ENCODE measurements at places on chromosomes 6 and 20. TPM values are rescaled to one million over a fixed set of nuclear protein-coding genes. Genes with fewer than 3 reads are reported as not detected.

HAO1 gene
- not detected for total RNA-seq

KAT14 gene
- 16.9 TPM for total RNA-seq

RFX6 gene
- not detected for total RNA-seq

PRSS35 gene
- 1.3 TPM for total RNA-seq

NKX2-2 gene
- total RNA-seq, result 0.82 TPM

ATP6V1G2 gene
- total RNA-seq, result 1.8 TPM

POPDC3 gene
- total RNA-seq, result 5.2 TPM

SLC17A3 gene
- 0.23 TPM for total RNA-seq

OXT gene
- total RNA-seq, result not detected

GINS1 gene
- total RNA-seq, result 12.3 TPM

HDGFL1 gene
- total RNA-seq, result not detected

CALHM4 gene
- total RNA-seq, result not detected

LY6G6D gene
- total RNA-seq, result not detected

C6orf118 gene
- not detected for total RNA-seq

CPNE5 gene
- 24.9 TPM for total RNA-seq

SIRPB1 gene
- not detected for total RNA-seq

RBM24 gene
- 19.6 TPM for total RNA-seq

COL19A1 gene
- 0.33 TPM for total RNA-seq

NT5E gene
- total RNA-seq, result 47.1 TPM

KCNB1 gene
- total RNA-seq, result 0.36 TPM

PTGIS gene
- 12.2 TPM for total RNA-seq

KIFC1 gene
- total RNA-seq, result 19.0 TPM

PCSK2 gene
- total RNA-seq, result 1.0 TPM

CRIP3 gene
- total RNA-seq, result 1.1 TPM

DZANK1 gene
- total RNA-seq, result 4.2 TPM

PRRC2A gene
- 149 TPM for total RNA-seq

SLC22A2 gene
- not detected for total RNA-seq

OR2B6 gene
- total RNA-seq, result not detected

GTSF1L gene
- total RNA-seq, result not detected

PPP1R16B gene
- total RNA-seq, result 46.9 TPM

MED23 gene
- total RNA-seq, result 32.1 TPM

ZNF311 gene
- 1.6 TPM for total RNA-seq

TMEM151B gene
- 0.28 TPM for total RNA-seq

GHRH gene
- not detected for total RNA-seq

KHDC1L gene
- not detected for total RNA-seq

CCN5 gene
- not detected for total RNA-seq

EGFL8 gene
- 37.4 TPM for total RNA-seq

C20orf144 gene
- total RNA-seq, result not detected

TREML4 gene
- 0.15 TPM for total RNA-seq

ZC3H12D gene
- 0.72 TPM for total RNA-seq

DAAM2 gene
- 3.0 TPM for total RNA-seq

CLPSL1 gene
- total RNA-seq, result not detected

SLC18B1 gene
- total RNA-seq, result 11.1 TPM

PSORS1C2 gene
- total RNA-seq, result 0.38 TPM

GGTLC1 gene
- not detected for total RNA-seq

Measured in endothelial cell (in vitro differentiated cells).